ENCODE measurements at places on chromosomes 5 and 9.

DNA sequence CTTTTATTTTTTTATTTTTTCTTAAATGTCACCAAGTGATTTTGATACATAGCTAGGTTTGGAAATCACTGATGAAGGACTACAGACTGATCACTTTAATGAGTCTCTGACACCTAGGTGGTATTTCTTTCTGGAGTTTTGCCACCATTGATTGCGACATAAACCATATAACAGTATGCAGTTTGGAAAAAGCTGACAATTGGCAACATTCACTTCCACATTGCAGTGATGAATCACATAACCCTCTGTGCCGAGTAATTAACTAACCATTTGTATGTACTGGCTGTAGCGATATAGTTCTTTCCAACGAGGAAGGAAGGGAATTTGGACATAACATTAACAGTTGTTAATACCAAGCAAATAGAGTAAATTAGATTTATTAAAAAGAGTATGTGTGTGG is 222.9 kb upstream of the EFNA5 start:
- no peak for DNase-seq

DNA sequence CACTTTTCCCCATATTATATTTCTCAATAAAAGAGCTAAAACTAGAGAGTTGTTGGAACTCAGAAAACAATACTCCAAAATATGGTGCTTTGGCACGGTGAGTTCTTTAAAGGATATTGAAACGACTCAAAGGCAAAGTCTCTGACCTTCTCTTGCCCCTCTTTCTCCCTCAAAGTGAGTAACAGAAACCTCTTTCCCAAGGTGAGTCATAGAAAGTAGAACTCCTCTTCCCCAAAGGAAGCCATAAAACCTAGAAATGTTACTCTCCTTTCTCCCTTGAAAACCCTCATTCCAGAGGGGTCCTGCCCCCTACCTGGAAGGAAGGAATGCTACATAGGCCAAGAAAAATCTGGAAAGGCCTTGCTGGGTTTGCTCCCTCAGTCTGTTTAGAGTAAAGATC is 47.5 kb downstream of the RAPGEF6 start:
- no peak for DNase-seq

DNA sequence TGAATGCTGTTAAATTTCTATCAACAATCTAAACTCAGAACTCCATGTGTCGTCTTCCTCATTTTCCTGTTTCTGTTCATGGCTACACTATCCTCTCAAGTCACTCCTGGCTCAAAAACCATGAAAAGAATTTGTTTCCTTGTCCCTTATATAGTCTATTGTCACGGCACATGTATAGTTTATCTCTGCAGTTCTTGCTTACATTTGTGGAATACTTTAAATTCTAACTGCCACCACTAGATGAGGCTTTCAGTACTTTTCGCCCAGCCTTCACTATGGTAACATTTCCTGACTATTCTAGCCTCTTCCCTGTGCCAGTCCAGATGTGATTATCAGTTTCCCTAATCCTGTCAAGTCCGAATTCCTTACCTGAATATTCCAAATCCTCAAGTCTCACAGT is 34.6 kb downstream of the PKD2L2 start:
- DNase-seq: no peak

DNA sequence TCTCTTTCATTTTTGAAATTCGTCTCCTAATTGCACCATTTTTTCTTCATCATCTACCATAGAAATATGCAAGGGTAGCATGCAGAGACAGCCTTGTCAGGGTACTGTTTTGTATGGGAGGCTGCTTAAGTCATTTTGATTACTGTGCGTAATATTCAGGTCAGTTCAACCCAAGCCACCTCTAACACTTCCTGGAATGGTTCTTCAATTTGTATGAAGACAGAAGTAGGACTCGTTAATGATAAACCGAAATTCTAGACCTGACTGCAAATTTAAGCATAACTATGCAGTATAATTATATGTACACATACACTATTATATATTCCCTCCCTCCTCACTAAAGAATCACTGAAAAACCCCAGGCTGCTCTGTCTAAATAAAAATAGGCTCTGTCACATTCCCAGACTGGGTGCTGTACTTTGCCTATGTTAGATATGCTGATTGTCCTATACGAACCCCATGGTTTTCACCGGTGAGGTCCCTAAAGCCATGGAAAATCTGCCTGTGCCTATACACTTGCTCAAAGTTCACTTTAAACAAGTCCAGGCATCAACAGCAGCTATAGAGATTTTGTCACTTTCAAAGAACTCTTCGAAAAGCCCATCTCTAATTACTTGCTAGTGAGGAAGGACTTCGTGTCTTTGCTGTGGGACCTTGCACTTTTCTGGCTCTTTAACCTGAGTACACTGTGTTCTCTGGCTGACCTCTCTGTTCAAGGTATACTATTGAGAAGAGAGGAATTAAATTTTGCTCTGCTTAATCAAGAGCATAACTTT is 352.1 kb upstream of the CD180 start:
- DNase-seq: no peak

DNA sequence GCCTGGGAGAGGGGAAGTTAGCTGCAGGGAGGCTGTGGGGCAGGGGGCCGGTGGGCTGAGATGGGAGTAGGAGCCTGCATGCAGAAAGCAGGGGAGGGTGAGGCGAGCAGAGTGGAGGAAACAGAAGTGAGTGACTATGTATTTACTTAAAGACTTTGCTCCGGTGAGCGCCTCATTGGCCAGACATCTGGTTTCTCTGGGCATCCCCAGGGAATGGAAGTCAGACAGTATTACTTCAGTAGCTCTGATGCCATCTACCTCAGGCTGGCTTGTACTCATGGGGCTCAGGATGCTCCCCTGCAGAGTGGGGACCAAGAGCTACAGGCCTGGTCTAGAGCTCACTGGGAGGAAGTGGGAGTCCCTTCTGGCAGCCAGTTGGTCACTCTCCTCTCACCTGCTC is 78.2 kb upstream of the ARAP3 start:
- DNase-seq: no peak

DNA sequence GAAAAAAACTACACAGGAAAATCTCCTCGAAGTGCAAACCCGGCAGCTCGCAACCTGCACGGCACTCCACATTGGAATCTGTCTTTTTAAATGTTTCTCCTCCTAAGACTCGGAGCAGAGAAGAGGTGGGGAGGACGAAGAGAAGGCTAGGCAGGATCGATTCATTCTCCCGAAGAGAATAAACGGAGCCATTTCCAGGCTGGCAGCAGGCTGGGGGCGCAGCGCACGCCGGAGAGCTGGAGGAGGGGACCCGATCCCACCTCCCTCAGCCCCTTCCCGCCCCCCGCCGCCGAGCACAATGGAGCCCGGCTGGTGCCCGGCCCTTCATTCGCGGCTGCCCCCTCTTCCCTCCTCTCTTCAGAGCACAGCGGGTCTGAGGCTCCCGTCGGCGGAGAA is 628 bp downstream of the HOMER1 start:
- peak; percentile 45 for DNase-seq

- DNase-seq: no peak
Measured at GRCh38 chr9:117887941-117888340, 183.7 kb downstream of the TLR4 start.

DNA sequence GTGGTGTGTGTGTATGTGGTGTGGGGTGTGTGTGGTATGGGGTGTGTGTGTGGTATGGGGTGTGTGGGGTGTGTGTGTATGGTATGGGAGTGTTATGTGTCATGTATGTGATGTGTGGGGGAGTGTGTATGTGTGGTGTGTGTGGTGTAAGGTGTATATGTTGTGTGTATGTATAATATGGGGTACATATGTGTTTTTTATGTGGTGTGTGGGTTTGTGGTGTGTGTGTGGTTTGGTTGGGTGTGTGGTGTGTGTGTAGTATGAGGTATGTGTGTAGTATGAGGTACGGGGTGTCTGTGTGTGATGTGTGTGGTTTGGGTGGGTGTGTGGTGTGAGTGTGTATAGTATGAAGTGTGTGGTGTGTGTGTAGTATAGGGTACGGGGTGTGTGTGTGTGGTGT is 11.4 kb downstream of the ECSCR start:
- DNase-seq: no peak

GRCh38 chr5:8770431-8770830 is 775.4 kb downstream of the SEMA5A start:
- no peak for DNase-seq

DNA sequence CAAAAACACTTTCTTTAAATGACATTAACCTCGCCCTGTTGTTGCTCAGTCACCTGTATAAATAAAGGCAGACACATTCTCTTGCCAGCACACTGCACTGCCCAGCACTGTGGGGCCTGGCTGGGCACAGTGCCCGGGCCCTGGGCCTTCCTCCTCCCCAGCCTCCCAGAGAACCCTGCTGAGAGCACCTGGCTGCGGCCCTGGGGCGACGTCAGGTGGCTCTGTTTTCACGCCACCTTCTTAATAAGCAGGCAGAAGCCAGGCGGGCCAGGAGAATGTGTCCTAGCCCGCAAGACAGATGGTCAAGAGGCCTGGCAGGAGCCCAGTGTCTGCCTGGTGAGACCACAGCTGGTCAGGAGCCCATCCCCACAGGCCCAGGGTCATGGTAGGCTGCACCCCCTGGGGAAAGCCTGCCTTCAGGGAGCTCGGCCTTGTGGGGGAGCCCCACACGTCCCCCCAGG is 8.2 kb upstream of the AGPAT2 start:
- DNase-seq: no peak

DNA sequence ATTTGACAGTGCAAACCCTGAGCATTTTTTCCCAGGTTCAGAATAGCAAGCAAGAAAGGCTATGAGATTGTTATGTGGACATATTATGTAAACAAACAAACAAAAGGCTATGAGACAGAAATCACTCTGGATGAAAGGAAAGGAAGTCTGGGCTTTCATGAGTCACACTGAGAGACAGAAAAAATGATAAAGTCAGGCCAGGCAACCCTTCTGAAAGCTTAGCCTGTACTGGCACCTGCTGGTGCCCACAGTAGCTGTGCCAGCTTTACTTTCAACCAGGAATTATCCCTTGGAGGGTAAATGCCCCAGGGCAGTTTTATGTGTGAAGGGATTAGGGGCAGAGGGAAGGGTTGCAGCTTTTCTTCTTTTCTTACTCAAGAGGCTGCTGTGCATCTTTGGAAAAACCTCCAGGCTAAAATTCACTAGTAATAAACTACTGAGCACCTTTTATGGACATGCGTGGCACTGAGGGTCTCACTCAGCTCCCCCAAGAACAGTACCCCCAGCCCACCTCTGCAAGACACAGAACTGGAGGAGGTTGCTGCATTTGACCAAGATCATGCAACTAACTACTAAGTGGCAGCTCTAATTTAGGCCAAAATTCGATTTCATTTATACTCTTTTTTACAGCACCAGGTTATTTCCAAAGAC is 41.7 kb downstream of the ACTL7B start:
- DNase-seq: peak; percentile 55

DNA sequence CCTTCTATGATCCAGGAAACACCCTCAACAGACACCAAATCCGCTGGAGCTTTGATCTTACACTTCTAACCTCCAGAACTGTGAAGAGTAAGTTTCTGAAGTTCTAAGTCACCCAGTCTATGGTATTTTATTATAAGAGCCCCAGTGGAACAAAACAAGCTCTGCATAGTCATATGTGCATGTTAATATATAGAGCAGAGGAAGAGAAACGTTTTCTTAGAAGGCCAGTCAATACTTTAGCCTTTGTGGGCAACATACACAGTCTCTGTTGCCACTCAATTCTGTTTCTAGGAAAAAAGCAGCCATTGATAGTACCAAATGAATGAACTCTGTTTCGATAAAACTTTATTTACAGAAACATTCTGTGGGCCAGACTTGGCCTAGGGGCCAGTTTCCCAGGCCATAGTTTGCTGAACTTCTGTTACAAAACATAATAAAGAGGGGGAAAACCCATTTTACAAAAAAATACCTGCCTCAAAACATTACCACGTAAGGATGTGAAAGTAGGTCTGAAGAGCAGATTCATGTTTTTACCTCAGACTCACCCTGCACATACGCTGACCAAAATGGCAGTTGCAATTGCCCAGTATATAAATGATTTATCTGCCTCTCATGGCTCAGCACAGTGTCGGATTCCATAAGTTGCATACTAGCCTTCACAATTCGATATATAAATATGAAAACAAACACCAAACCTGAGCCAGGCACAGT is 350.5 kb downstream of the SLIT3 start:
- DNase-seq: no peak

DNA sequence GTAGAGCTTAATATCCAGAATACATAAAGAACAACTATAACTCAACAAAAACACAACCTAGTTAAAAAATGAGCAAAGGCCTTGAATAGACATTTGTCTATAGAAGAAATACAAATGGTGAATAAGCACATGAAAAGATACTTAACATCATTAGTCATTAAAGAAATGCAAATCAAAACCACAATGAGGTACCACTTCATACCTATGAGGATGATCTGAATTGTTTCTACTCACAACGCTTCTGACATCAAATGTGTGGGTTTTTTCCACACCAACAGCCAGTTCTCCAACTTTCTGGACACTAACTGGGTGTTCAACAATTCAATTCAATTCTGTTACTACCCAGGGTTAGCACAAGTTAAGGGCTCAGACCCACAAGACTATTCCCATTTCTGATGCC is 22.0 kb downstream of the SREK1IP1 start:
- no peak for DNase-seq

- no peak for DNase-seq
Measured at GRCh38 chr5:119367502-119368237, 11.9 kb downstream of the TNFAIP8 start.

- no peak for DNase-seq
Measured at GRCh38 chr9:35996358-35996970, 38.5 kb upstream of the OR2S2 start.

DNA sequence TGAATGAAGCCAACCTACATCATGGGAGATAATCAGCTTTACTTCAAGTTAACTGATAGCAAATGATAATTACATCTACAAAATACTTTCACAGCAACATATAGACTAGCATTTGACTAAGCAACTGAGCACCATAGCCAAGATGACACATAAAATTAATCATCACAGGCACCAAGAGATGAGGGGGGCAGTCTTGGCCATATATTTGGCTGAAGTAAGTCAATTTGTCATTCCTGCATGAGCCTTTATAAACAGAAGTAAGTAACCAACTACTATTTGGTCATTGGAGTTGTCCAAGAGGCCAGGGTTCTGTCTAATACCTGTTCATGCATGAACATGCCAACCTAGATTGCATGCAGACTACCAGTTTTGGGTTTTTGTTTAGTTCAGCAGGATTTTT is 53.6 kb downstream of the PDCD1LG2 start:
- DNase-seq: no peak

GRCh38 chr9:122095010-122095767 is 2.1 kb upstream of the TTLL11 start:
- DNase-seq: peak; percentile 83

Measured in Kasumi-1 (cell line).